ENCODE measurements at places on chromosomes 3 and 15.

GRCh38 chr3:147130461-147130860 lies 275.9 kb downstream of the ZIC4 start:
- DNase-seq: no peak

DNA sequence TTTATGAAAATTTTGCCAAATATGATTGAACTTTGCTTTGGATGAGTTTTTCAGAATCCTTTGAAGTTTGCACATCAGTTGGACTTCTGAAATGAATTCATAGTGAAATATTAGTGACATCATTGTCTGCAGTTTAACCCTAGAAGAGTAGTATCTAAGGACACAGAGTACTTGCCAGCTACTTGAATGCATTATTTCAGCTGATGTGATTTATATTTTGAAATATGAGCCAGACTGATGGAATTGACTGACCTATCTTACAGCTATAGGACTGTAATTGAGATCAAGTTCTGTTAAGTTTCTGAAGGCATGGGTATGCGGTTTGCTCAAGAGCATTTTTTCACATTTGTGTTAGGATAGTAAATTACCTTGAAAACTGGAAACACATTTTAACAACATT lies 51.2 kb downstream of the LYSMD4 start:
- DNase-seq: no peak

DNA sequence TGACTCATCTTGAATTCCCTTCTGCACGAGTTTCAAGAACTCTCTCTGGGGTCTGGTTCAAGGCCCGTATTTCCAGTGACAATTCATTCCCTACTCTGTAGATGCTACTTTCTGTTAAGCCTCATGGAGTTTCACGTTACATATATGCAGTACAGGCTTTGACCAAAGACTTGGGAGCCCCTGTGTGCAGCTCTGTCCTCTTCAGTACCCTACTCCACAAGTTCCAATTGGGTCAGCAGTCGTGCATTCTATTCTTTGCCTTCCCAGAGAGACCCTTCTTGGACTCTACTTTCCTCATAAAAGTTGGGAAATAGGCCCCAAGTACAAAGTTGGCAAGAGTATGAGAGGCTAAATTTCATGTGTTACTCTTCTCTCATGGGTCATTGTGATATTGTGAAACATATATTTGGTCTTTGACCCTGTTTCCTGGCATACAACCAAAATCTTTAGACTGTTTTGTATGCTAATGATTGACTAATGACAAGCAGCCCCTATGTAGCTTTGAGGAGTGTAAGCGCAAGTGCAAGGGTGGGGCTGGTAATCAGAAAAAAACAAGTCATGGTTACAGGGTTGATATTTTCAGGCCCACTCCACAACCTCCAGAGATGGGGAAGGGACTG lies 15.0 kb upstream of the CCDC50 start:
- no peak for DNase-seq

DNA sequence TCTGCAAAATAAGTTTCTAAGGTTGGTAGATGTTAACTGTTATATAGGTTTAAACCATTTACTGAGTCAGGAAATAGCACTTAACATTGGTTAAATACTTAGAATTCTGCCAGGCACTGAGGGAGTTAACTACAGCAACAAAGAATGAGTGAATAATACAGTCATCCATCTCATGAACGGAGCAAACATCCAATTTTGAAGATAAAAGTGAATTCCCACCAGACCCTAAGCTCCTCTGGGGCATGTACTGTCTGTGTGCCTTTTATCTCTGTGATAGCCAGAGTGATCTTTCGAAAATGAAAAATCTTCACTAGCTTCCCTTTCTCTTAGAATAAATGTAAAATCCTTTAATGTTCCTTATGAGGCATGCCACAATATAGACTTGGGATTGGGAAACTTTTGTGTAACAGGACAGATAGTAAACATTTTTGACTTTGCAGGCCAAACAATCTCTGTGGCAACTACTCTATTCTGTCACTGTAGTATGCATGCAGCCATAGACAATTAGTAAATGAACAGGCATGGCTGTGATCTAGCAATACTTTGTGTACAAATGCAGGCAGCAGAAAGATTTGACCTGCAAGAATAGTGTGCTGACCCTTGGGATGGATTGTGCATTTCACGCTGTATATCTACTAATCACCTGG lies 294.5 kb upstream of the LMCD1 start:
- DNase-seq: no peak

DNA sequence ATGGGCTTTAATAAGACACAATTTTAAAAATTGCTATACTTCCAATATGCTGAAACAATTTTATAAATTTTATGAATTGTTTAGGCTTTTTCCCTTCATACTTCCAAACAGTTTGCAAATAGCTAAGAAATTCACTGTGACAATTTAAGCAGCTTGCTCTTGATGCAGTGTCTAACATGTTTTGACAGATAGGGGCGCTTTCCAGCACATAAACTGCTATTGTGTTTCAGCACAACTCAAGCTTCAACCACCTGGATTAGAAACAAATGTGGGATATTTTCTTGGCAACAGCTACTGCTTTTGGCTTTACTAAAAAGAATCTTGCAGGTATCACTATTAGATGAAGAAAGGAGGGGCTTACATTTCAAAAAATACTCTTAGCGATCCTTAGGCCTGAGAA lies 565.8 kb upstream of the DPPA4 start:
- no peak for DNase-seq

DNA sequence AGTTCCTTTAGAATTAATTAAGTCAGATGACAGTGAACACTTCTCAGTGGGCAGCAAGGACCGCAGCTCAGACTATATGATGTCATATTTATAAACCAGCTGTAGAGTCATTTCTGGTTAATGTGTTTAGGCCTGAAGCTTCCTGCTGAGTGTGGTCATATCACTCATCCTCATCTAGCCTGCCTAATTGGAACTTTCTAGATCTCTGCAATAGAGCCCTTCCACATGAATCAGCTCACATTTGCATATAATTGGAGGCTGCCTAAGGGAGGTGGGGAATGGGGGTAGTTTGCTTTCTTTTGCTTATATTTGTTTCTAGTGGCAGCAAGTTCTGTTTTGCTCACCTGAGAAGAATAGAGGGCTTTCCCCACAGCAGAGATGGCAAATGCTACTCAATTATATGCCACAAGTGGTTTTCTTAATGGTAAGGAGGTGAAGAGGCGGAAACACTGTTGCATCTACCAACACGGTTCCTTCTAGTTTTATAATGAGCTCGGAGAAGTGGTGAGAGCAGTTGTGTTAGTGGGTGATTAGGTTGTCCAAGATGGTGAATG lies 148.1 kb downstream of the KLHL25 start:
- DNase-seq: no peak

GRCh38 chr3:62696011-62696410 lies 179.2 kb downstream of the CADPS start:
- no peak for DNase-seq

GRCh38 chr15:85429522-85429921 lies 49.1 kb downstream of the AKAP13 start:
- DNase-seq: no peak

DNA sequence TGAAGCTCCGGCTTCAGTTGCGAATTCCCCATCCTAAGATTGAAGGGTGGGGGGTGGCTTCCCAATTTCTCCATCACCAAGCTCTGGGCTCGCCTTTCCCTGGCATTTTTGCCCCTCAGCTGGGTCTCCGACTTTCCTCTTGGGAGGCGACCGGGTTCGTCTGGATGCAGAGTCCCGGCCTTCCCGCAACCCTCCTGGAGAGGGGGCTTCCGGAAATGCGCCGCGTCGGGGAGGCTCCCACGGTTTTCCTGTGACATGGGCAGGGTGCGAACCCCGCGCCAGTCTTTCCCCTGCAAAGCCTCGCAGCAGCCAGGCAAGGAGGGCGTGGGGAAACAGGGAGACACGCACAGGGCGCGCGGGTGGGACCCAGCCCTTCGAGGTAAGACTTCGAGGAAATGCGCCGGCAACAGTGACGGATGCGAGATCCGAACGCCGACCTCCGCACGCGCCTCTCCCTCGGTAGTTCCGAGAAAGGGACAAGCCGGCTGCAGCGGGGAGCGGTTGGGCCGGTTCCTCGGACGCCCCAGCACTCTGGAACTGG lies 466 bp upstream of the HCN4 start:
- no peak for DNase-seq

- no peak for DNase-seq
Observed at GRCh38 chr3:13689373-13690260, 140.7 kb downstream of the FBLN2 start.

DNA sequence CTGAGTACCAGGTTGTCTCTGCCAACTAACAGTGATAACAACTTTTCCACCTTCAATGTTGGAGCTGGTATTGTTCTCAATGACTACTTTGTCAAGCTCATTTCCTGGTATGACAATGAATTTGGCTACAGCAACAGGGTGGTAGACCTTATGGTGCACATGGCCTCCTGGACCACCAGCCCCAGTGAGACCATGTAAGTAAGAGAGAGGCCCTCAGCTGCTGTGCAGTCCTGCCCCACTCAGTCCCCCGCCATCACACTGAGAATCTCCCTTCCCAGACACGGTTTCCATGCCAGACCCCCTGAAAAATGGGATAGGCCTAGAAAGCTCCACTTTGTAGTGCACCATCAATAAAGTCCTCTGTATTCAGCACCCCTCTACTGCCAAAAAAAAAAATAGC lies 56.1 kb downstream of the PIK3CB start:
- no peak for DNase-seq

DNA sequence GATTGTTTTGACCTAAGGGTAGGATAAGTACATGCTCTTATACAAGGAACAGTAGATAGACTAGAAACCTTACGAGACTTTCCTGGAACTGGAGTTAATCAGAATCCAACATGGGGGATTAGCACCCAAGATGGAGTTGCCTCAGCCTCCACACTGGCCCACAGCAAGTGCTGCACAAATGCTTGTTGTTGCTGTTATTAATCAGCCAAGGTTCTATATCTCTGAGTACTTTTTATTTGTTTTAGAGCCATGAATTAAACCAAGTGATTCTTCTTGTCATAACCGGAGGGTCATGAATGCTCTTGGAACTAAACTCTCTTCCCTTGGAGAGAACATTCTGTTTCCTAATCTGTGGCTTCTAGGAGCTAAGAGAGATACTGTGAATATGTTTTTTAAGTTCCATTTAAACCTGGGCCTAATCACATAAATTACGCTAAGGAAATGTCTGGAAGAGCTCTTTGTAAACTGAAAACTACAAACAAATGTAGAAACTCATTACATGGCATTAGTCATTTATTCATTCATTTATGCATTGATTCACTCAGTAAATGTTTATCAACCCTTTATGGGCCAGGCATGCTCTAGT lies 5.7 kb upstream of the IL16 start:
- DNase-seq: no peak

- no peak for DNase-seq
Observed at GRCh38 chr3:46708401-46709156, 7.4 kb downstream of the TMIE start.

GRCh38 chr3:186772701-186773417 lies 10.5 kb upstream of the EIF4A2 start:
- DNase-seq: no peak

DNA sequence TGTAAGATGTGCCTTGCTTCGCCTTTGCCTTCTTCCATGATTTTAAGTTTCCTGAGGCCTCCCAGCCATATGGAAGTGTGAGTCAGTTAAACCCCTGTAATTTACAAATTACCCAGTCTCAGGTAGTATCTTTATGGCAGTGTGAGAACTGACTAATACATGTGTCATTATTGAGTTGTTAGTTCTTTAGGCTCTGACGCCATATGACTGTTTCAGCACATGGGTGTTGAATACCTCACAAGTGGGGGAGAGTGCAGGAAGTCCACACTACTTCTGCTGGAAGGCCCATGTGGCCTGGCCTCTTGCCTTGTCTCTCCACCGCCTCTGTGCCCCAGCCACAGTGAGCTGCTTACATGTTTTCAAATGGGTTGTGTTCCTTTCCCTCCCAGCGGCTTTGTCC lies 28.5 kb downstream of the MFSD1 start:
- no peak for DNase-seq

DNA sequence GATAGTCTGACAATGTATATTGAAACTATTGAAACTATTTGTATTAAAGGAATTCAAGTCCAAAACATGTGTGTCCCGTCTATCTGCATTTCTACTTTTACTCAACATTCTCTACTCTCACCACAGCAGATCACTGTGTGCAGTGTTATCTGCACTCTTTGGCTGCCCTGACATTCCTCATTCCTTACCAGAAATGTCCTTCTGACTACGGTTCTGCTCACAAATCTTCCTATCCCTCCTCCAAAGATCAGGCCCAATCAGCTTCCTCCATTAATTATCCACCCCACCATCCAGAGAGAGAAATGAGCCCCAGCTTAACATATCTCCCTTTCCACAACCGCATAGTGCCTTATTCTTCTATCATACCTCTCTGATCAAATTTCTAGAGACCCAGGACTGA lies 94.7 kb downstream of the TBL1XR1 start:
- no peak for DNase-seq

DNA sequence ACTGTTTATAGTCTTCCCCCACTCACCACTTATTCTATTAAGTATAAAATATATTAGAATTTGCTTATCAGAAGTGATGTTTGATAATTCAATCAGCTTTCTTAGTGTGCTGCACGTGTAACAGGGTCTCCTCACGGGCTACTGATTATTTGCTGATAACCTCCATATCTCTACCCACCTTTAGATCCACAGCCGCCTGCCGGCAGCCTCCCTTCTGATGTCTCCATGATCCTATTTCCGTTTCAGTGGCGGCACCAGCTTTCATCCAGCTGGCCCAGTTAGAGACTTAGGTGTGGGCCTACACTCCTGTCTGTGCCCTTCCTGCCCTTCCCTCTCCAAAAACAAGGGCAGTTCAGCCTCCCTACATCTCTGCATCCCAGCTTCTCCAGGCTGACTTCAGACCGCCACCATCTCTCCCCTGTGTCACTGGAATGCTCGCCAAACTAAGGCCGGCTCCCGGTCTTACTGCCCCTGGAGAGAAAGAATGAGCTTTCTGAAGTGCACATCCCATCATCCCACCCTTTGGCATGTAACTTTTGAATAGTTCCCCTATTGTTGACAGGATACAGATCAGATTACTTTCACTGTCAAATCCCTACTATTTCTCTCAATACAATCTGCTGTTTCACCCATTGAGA lies 76.6 kb upstream of the PRTG start:
- DNase-seq: no peak

DNA sequence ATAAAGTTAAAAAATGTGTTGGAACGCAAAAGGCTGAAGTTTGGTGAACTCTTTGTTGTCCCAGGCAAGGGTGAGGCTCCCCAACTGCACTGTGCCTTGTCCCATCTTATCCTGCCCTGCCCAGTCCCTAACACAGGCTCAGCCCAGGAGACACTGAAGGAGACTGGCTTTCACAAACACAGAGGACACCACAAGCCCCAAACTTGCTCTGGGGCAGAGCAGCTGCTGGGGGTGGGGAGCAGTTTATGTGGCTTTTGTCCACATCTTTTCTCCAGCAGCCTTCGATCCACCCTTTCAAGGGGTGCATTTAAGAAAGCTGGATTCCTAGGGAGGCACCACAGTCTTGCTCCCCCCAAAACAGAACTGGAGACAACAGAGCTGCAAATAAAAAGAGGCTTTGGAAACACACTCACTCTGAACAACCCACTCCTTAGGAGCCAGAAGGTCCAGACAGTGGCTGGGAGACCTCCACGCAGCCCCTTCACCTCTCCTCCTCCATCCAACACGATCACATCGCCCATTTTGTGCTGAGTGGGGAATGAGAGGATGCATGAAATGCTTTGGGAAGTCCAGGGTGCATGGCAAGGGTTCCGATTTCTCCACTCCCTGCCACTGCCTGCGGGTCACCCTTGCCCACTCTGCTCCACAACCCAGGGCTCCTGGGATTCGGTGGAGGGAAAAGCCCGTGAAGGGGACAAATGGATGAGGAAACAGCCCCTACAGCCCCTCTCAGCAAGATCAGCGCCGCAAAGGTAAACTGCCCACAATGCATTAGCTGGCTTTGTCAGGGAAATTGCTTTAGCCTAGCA lies 260.5 kb upstream of the TLE3 start:
- DNase-seq: no peak

- no peak for DNase-seq
Observed at GRCh38 chr3:67198374-67198773, 200.3 kb downstream of the KBTBD8 start.
